ENCODE measurements at places on chromosomes 5 and 9.

DNA sequence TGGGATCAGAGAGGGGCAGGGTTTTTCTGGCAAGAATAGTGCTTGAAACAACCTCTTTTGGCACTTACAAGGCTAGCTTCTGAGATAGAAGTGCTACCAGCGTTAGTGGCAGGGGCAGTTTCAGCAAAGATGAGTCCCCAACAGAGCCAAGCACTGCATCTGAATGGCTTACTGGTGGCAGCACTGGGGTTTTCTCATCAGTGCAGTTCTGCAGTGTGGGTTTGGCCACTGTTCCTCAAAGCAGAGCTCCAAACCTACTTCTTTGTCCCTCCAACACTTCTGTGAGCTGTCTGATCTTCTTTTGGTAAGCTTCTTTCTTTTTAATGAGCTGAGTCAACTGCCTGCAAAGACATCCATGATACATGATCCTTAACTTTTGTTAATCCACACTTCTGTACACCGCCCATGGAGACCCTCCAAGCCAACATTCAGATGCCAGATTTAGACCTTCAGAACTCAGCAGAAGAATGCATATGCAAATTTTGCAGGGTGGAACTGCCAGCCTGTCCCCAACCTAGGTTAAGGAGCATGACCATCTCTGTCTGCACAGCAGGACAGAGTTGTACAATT, 29.9 kb upstream of the FSTL4 start:
- no peak for DNase-seq

DNA sequence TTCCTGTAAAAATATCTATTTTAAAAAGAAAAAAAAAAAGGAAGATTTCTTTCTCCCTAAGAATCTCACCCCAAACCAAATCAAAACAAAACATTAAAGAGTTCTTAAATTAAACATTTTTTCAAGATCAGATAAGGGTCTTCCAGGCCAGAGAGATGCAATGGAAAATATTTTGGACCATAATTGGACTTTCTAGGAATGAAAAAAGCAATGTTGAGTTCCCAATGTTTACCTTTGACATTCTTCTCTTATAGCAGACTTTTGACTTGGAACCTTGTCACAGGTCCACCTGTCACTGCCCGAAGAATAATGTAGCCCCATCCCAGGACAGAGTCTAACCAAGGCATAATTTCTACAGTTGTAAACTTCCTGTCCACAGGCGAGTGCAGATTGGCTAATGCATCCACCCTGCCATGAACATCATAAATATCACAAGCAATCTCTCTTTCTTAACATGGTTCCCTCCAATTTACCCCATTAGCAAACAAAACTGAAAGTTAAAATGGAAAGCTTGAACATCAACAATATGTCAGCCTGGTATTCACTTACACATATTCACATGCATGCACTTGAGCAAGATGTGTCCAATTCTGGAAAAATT, 121.7 kb upstream of the ZNF366 start:
- no peak for DNase-seq

DNA sequence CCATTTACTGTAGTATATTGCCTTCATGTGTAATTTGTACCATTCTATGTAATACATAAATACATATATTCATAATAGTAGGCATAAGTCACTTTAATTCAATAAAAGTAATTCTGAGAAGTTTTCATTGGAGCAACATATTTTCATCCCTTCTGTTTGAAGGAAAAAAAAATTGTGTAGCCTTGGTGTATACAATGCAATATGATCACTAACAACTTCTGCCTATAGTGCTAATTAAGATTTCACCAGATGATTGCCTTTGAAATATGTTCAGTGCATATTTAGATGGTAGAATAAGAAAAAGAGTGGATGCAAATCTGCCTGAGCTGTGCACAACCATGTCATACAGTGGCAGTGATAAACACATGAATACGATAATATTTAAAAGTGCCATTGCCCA, 996.8 kb downstream of the EFNA5 start:
- DNase-seq = no peak

GRCh38 chr5:61965069-61965468, 340.9 kb upstream of the KIF2A start:
- no peak for DNase-seq

DNA sequence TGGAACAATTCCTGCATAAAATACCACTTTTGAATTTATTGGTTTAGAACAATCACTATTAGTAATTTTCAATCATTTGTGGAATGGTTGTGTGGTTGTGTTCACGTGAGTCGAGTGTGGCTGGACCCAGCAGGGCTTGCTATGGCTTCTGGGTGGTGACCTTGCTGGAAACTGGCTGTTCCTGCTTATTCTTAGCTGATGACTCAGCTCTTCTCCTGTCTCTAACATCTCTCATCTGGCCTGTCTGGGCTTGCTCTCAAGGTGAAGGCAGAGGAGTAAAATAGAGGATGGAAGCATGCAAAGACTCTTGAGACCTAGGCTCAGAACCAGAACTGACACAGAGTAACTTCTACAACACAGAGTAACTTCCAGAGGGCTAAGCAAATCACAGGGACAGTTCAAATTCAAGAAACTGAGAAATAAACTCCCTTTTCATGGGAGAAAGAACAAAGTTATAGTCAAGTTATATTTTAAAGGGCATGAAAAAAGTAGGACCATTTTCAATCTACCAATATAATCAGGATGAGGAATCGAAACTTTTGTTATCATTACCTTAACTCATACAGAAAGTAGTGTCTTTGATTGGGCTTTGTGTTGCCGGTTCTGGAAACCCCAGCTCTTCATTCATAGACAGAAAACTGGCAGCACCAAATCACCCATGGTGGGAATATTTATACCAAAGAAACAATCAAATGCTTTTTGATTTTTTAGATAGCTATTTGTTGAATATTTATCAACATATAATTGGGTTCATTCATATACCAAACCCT, 665.1 kb downstream of the CDH18 start:
- no peak for DNase-seq

GRCh38 chr9:79301085-79301484, 270.7 kb upstream of the TLE4 start:
- no peak for DNase-seq

DNA sequence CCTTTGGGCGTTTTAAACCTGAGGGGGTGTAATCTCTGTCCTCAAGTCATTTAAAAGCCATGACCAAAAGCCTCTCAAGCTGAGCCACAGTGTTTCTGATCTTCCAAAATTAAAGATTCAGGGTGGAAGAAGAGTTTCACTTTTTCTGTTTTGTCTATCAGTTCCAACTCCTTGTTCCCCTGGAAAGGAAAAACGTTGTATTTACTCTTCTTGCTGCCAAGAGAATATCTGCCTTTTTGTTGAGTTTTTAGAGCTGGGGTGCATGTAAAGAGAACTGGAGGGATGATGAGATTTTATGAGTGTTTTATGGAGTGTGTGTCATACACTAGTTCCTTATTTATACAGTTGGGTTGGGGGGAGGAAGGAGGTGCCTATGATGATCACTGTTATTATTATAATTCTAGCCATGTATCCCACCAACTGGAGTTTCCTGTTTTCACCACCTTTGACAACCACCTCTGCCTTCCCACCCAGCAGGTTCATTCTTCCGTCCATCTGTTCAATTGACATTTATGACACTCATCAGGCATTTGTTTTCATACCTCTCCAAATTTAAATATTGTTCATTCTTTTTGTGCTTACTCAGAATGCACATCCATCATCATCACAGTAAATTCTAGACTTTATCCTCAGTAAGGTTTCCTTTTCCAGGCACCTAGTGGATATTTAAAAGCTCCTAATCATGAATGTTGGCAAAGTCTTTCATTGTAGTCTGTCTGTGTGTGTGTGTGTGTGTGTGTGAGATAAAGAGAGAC, 97.9 kb upstream of the MPDZ start:
- DNase-seq = no peak

DNA sequence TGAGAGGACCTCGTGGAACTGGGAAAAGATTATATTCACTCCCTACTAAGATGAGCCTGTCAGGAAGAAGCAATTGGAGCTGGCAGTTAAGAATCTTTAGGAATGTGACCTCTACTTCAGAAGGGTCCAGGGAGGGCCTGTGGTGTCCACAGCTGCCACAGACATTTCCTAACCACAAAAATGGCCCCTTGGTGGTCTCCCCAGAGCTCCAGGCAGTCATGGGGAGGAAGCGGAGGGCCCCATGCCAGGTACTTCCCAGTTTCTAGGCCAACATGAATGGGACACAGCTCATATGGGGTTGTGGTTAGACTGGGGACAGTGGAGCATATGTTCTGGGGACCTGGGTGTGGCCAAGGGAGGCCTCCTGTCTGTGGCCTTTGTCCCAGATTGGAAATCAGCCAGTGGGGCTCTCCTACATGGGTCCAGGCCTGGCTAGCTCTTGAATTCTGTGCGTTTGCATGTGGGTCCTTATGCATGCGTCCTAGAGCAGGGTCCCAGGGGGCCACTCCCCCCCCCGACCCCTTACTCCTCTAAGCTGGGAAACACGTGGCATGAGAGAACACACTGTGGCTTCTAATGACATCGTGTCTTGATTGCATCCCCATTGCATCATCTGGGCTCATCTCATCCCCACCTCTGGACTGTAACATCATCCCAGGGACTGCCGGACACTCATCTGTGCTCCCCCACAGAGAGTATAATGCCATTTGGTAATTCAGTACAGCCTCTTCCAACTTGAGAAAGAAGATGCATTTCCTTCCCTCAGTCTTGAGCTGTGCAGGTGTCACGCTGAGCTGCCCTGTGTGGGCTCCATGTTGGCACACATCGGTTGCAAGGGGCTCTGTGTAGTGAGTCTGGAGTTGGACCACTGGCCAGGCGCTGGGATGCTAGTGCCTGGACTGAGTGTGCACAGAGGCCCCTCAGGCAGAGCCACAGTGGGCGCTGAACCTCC, 31.3 kb downstream of the IRF1 start:
- DNase-seq = no peak

DNA sequence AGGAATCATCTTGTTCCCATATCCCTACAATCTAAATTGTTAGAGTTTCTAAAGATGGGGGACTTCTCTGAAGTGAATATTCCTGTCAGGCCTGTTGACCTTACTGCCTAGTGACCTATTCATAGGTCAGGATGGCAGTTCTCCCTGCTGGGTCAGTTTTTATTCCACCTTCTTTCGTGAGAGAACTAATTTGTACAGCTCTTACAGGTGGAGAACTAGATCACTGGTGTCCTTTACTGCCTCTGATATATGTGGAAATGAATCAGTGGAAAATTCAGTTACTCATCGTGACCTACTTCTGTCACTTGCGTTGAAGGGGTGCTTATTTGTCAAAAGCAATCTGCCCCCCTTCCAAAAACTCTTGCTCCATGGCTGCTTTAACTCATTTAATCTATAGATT, 164.9 kb downstream of the CD180 start:
- DNase-seq = no peak

DNA sequence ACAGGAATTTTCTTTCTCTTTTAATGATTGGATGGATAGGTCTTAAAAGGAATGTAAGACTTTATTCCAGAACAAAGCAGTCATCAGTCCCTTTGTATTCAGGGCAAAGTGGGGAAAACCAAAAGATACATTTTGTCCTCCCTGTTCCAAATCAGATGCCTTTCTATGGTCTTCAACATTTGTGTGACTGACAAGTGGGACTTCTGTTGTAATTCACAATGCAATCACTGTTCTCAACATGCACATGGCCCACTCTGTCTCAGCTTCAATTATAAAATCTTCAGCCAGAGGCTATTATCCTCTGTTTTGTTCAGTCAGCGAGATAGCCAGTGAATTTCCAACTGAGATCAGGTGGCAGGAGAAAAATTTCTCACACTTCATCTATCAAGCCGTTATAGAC, 95.5 kb upstream of the ERBIN start:
- no peak for DNase-seq

DNA sequence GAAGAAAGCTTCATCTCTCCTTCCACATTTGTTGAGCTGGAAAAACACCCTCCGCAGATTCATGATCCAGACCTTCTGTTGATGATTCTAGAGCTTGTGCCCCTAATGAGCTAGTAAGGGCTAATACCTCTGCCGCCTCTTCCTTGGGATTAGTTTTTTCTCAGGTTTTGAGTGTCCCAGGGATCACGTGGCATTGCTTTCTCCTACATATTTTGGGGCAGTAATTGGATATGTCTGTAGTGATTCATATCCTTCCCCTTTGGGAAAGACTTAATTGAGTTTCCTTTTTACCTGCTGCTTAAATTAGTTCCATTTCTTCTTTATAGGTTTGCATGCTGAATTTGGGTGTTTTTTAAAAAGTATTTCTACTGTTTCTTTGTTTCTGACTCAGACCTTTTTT, 143.9 kb downstream of the GOLPH3 start:
- no peak for DNase-seq

DNA sequence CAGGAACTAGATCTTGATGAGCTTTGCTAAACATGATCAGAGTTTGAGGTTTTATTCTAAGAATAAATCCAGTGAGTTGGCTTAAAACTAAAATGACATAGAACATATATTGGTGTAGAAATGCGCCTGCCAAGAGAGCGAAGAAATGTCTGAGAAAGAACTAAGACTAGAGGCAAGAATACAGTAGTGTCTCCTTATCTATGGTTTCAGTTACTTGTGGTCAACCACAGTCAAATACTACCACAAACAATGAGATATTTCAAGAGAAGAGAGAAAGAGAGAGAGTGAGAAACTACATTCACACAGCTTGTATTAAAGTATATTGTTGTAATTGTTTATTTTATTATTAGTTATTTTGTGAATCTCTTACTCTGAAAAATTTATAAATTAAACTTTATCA, 254.4 kb upstream of the CDH10 start:
- no peak for DNase-seq

DNA sequence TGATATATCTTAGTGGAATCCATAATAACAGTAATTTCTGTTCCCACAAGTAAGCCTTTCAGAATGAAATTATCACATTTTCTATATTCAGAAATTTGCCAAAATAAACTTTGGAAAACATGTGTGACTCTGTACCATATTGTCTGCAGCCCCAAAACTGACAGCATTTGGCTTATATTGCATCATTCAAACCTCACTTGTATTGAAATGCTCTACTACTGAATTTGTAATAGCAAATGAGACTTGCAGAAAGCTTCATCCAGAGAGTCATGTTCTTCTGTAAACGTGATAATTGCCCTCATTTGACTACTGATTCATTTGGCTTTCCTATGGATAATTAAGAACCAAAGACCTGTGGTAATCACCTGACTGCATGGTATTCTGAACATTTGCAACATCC, 1249.5 kb upstream of the CDH18 start:
- DNase-seq = no peak

- DNase-seq = no peak
Measured at GRCh38 chr9:108439947-108440346, 415.8 kb downstream of the ACTL7B start.

- DNase-seq = no peak
Measured at GRCh38 chr5:126695091-126695490, 81.8 kb upstream of the LMNB1 start.

- DNase-seq = no peak
Measured at GRCh38 chr5:29262339-29263123, 1931.0 kb upstream of the CDH6 start.

DNA sequence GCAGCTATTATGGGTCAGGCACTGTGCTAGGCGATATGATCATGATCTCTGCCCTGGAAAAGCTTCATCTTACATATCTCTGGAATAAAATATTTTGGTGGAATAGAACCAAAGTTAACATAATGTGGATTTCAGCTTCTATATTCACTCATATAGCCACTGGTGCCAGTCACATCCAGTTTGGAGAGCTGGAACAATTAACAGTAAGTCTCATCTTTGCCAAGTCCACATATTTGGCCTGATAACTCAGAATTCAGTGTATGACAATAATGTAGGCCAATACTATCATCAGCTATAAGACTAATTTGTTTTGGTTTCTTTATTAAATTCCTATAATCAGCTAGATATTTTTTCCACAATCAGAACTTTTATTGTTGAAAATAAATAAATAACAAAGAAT, 5.9 kb upstream of the FAM13B start:
- DNase-seq = no peak
